ENCODE measurements at places on chromosomes 2 and 18.

DNA sequence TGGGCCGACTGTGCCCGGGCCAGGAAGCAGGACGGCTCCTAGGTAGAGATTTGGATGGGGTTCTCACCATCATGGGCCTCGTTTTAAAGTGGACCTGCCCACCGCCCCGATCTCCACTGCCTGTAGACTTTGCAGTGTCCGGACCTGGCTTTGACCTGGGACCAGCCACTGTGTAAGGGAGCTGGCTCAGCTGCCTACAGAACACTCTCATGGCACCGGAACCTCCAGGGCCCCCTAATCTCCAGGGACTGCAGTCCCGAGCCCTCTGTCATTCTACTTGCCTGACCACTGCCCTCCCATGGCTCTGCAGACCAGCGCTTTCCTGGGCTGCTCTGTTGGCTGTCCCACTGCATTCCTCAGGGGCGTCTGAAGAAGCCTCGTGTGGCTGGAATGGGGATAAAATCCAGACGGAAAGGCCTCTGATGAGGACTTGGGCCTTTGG, 120.8 kb downstream of the GLI2 start:
- no peak for DNase-seq

DNA sequence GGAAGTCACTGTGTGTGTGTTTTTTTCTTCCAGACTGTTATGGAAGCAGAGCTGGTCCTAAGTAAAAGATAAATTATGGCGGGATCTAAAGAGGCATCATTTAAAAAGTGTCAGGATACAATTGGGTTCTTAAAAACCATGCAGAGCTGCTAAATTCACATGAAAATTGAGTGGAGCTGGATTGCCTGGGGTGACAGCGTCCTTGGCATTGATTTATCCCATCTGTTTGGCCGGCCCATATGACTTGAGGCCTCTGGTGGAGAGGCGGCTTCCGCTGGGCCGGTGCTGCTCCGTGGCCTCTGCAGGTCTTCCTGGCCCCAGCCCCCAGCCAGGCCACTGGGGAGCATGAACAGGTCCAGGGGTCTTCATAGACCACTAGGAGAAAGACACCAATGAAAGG, 165.5 kb downstream of the GLI2 start:
- no peak for DNase-seq

DNA sequence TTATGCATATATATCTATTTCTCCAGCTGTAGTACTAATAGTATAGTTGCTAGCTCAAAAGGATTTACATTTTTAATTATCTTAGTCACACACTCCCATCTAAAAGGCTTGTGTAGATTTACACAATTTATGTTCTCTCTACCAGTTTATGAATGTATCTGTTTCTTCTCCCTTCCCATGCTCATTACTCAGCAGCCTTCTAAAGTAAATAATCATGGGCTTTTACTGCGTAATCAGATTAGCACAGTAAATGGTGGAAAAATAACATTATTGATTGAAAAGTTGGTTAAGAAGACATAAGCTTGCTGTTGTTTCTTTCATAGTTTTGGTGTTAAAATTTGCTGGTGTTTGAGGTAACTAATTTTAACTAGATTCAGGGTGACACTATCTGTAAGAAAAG, 81.8 kb downstream of the PTPN4 start:
- no peak for DNase-seq

GRCh38 chr2:21038403-21039073, 5.3 kb downstream of the APOB start:
- no peak for DNase-seq

DNA sequence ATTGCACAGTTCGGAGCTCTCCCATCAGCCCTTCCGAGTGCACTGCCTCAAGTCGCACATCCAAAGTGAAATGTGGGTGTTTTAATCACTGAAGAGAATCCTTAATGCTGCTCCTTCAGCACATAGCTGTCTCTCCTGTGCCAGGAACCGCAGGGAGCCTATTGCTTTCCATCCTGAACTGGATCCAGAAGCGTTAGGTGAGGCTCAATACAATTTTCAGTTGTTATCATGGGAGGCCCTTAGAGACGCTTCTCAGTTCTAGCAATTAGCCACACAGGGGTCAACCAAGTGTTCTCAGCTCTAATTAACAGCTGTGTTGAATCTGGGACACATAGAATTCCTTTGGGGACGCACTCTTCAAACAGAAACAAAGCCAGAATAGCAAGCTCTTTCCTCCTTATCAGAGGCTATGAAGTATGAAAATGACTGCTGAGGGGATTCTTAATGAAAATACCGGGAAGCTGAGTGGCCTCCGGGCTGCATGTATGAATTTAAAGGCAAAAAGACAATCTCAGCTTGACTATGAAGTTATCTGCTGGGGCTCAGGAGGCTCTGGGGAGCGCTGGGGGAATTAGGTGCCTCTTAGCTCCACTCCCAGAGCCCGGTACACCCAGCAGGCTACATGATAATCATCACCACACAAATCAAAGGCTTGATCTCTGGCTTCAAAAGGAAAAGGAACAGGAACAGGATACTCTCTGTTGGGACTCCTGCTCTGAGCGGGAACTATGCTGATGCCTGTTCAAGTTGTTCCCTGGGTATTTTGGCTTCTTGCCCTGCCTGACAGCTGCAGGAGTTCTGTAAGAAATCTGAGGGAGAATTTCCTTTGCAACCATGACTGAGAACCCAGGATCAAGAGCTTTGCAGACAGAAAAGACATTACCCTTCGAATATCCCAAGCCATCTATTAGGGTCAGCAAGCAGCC, 55.4 kb upstream of the NCOA1 start:
- no peak for DNase-seq

DNA sequence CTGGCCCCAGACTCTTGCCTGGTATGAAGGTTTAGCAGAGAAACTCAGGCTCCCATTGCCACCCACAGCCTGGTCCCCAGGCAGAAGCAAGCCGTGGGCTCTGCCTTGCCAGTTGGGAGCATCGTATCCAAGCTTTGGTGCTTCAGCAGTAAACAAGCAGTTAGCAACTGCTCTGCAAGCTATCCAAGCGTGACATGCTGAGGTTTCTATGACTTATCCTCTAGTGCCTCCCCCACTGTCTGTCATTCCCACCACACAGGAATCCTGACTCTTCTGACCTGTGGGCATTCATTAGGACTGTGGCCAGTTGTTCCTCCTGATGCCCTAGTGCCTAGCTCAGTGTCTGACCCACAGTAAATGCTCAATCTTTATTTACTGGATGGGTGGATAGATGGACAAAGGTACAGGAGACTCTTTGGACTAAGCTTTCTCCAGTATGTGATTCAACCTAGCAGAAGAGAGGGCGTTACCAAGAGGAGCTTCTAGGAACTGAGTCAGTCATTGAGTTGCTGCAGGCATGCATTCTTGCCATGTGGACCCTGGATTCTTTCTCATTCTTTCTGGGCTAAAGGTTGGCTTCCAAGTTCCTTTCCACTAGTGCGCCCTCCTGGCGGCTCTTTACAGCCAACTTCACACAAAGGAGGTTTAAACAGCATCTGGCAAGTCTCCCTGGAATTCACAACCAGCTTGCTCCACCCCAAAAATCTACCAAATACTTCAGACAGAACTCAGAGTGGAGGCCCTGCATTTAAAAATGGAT, 40.6 kb upstream of the MRPL19 start:
- DNase-seq = no peak

DNA sequence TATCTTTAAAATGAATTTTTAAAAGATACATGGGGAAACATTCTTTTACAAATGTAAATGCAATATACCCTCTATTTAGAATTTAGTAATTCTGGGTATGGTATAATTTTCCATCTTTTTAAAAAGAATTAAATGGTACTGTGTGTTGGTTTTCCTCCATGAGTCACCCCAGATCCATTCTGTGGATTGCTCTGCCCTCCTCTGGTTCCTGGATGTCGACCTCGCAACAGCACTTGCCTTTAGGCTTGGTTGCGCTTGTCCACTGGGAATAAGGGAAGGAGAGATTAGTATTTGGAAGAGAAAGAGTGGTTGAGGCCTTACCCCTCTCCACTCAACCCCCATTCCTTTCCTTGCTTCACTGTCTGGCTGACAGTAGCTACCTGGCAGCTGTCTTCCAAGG, 90.4 kb downstream of the FTCDNL1 start:
- DNase-seq = no peak

DNA sequence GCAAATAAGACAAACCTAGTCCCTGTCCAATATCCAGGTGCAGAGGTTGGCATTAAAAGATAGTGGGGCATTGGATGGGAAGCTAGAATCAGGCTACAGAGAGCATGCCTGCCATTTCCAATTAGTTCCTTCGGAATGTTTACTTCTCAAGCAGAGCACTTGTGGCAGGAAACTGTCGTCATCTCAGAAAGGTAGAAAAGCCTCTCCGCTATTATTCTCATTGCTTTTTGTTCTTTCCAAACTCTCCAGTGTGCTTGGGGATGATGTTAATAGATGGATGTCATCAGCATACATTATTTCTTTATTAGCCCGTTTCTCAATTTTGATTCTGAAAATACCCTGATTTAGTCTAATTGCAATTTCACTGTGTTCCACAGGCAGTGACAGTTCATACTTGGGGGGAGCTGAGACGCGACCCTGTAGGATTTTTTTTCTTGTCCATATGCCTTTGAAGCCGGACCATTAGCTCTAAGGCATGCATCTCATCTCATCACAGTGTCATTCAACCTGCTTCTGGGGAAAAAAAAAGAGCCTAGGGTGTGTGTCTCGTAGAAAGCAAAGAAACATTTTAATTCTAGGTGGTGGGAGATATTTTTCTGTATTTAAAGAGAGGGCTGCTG, 7.7 kb downstream of the ASB18 start:
- DNase-seq = no peak

GRCh38 chr2:208984376-208985090, 439.3 kb upstream of the MAP2 start:
- DNase-seq = no peak

DNA sequence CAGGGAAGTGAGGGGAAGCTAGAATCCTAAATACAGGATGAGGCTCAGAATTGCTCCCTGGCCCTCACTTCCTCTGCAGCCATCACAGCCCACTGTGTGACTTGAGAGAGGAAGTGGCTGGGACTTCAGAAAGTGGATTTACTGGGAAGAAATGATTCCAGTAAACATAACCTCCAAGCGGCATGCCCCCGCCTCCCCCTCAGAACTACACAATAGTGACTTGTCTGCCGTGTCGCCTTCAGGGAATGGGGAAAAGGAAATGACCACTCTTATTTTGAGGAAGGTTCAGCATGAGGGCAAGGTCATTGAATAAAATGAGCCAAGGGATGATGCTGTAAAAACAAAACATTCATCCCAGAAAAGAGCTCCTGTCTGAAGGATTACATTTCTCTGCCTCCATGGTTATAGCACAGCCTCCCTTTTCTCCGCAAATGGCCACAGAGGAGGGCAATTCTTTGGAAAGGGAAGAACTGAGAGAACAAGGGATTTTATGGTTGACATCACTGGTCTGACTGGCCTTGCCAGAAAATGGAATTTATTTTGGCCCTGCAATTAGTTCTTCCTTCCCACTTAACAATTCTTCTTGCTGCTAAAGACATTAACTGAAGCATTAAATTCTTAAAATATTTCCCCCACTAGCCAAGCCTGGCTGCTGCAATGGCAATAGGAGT, 78.9 kb upstream of the DAPL1 start:
- DNase-seq = no peak

DNA sequence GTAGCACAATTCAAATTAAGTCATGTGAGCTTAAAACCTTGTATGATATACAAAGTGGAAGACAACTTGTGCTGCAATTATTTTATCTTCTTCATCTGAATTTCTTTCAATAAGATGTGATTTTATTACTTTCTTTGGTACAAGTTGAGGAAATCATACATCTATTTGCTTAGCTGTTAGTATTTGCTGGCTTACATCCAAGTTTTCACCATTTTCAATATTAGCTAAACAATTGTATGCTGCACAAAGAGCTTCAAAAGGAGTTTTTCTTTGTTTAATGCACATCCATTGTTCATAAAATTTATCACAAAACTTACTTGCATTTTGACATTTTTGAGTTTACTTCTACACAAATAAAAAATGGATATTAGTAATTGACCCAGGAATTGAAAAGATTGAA, 40.9 kb downstream of the SCN9A start:
- DNase-seq = no peak

GRCh38 chr2:54420524-54421172, 35.5 kb upstream of the SPTBN1 start:
- no peak for DNase-seq

DNA sequence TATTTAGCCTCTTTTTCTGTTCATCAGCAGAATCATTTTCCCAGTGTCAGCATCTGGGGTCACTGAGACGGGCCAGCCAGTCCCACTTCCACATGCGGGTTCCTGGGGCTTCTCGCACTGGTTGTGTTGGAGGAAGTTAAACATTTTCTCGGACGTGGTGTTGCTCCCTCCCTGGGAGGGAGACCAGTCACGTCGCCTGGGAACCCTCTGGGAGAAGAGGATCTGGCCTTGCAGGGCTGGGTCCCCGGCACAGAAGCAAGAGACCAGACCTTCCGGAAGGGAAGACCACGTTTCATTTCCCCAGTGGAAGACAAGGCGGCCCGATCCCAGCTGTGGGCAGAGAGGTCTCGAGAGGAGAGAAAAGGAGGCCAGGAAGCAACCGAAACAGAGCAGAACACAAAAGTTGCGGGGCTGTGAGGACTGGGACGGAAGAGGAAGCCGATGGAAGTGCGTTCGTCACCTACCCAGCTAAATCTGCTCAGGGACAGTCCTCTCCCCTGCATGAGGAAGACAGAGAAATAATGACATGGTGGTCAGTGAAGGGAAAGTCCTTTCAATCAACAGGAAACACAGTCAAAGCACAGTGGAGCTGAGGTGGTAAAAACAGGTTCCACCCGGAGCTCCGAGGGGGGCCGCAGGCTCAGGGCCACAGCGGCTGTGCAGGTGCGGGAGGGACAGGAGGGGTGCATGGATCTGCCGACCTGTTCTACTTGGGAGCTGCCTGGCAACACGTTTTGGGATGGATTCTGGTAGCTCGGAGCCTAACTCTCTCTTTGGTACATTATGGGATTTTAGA, 144.4 kb downstream of the MBP start:
- no peak for DNase-seq

GRCh38 chr2:121699421-121700333, 37.0 kb downstream of the NIFK start:
- peak; percentile 78 for DNase-seq

GRCh38 chr2:231929961-231930592, 3.9 kb upstream of the NPPC start:
- no peak for DNase-seq

- DNase-seq = no peak
Measured at GRCh38 chr18:58054041-58054781, 10.2 kb downstream of the NEDD4L start.

DNA sequence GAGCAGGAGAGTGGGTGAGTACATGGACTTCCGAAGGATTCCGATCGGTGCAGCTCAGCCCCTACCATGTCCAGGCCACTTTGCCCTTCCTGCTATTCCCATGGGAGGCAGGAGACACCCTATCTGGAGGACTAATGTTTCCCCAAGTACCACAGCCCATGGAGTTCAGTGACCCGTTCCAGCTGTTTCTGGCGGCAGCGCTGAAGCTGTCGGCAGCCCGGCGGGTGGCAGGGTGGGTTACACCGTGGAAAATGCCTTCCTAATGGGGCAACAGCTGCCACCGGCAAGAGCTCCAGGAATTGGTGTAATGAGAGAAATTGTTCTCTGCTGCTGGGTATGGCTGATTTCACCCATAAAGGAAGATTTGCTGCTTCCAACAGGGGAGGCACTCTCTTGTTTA, 98.3 kb downstream of the MYCN start:
- no peak for DNase-seq

GRCh38 chr18:44789710-44790109, 109.0 kb downstream of the SETBP1 start:
- DNase-seq = no peak

- no peak for DNase-seq
Measured at GRCh38 chr2:8431446-8432125, 250.3 kb upstream of the ID2 start.
